Activated naive CD4-positive, alpha-beta T cell treated with anti-CD3 and anti-CD28 coated beads, Interleukin-2, amount 10 ng/mL, durations not matched to agents 7 days and 5 days (primary cell): ENCODE measurements at places on chromosomes 16 and 17.

GRCh38 chr17:29645515-29646051 is 22.9 kb upstream of the CORO6 start:
- H3K27me3 ChIP-seq = no peaks in the 10 kb centered on the region
- H3K27ac ChIP-seq = no peak overlapping the region
- H3K4me1 ChIP-seq = peaks cover 6% of the 10 kb centered on the region
- H3K4me3 ChIP-seq = no peak overlapping the region

DNA sequence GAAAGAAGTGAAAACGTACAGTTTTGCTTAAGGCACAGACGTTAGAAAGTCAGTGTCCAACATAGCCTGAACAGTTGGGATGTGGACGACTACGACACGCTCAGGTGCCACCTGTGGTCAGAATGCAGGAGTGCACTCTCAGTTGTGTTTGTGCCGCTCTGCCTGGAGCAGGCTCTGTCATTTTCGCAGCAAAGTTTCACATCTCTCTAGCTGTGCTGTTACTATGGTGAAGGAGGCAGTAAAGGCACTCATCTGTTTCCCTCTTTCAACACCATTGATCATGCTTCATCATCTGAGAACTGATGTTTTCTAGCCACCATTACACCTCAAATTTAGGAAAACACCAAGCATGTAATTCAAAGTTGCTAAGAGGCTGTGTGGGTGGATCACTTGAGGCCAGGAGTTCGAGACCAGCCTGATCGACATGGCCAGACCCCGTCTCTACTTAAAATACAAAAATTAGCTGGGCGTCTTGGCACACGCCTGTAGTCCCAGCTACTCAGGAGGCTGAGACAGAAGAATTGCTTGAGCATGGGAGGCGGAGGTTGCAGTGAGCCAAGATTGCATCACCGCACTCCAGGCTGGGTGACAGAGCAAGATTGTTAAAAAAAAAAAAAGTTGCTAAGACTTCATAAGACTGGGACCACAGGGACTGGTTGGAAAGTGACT is 44.9 kb upstream of the DNAJA2 start:
- no peaks in the 10 kb centered on the region for H3K36me3 ChIP-seq
- DNase-seq = peak; percentile 56
- peaks cover 21% of the 10 kb centered on the region for H3K4me1 ChIP-seq
- no peak overlapping the region for H3K27ac ChIP-seq

DNA sequence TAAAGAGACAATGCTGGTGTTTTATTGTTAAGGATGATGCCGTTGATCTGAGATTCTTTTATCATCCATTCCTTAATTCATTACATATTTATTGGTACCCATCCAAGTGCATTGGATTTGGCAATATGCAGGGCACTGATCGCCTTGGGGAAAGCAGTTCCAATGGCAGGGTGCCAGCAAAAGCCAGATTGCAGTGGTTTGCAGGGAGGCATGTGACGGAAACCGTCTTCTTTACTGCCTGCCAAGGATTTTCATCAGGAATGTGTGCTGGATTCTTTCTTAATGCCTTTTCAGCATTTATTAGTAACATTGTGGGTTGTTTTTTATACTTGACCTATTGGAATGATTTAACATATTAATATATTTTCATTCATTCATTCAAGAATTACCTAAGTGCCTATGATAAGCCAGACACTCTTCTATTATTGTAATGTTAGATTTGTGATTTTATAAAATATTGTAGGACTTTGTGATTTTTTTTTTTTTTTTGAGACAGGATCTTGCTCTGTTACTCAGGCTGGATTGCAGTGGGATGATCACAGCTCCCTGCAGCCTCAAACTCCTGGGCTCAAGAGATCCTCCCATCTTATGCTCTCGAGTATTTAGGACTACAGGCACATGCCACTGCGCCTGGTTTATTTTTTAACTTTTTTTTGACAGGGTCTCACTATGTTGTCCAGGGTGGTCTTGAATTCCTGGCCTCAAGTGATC is 93.4 kb upstream of the TNRC6A start:
- H3K4me3 ChIP-seq = no peak overlapping the region
- peaks cover 6% of the 10 kb centered on the region for H3K27me3 ChIP-seq
- DNase-seq = no peak
- no peaks in the 10 kb centered on the region for H3K4me1 ChIP-seq
- H3K36me3 ChIP-seq = no peaks in the 10 kb centered on the region
- no peak overlapping the region for H3K27ac ChIP-seq

DNA sequence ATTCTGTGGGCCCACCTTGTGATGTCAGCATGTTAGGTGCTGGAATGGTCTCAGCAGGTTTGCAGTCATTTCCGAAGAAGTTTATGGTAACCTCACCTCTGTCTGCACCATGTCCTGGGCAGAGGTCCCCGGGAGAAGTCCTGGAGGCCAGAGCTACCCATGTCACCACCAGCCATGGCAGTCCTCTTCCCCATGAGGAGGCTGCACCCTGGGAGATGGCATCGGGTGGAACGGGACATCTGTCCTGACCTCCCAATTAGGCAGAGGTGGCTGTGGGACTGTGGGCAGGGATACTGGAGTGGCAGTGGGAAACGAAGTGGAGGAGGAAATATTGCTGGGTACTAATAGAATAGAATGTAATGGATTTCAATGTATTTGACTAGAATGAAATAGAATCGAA is 511.8 kb upstream of the WSB1 start:
- H3K27me3 ChIP-seq = no peaks in the 10 kb centered on the region
- H3K36me3 ChIP-seq = no peaks in the 10 kb centered on the region
- no peaks in the 10 kb centered on the region for H3K4me1 ChIP-seq
- no peak overlapping the region for H3K27ac ChIP-seq
- no peak for DNase-seq

DNA sequence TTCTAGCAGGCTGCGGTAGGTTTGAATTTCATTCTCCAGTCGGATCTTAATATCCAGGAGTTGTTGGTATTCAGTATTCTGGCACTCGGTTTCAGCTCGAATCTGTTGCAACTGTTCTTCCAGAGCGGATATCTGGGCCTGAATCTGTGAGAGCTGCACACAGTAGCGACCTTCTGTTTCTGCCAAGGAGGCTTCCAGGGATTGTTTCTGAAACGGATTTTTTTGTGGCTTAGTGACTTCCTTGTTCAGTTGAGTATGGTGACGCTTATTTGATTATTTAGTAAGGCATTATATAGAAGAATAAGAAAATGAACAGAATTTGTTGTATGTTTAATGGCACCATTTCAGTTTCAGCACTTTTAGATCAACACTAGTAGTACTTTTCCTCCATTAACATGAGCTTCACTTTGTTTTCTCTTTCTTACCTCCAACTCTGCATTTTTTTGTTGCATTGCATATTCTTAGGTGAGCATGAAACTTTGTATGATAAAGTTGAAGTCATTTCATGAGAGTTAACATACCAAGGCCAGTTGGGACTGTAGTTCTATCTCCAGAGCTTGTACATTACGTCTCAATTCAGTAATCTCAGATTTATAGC is 2.8 kb downstream of the KRT10 start:
- peaks cover 33% of the 10 kb centered on the region for H3K4me1 ChIP-seq
- H3K27me3 ChIP-seq = peaks cover 9% of the 10 kb centered on the region
- peaks cover 28% of the 10 kb centered on the region for H3K36me3 ChIP-seq
- H3K27ac ChIP-seq = peak overlapping the region; percentile 78

GRCh38 chr16:88491560-88492310 is 38.7 kb downstream of the ZFPM1 start:
- H3K4me3 ChIP-seq = no peak overlapping the region
- H3K27me3 ChIP-seq = no peaks in the 10 kb centered on the region
- H3K27ac ChIP-seq = no peak overlapping the region
- DNase-seq = no peak
- peaks cover 2% of the 10 kb centered on the region for H3K36me3 ChIP-seq

GRCh38 chr16:87201052-87201451 is 116.1 kb downstream of the C16orf95 start:
- no peak overlapping the region for H3K27ac ChIP-seq
- no peaks in the 10 kb centered on the region for H3K36me3 ChIP-seq
- no peak overlapping the region for H3K4me3 ChIP-seq
- no peaks in the 10 kb centered on the region for H3K4me1 ChIP-seq
- H3K27me3 ChIP-seq = peaks cover 19% of the 10 kb centered on the region

DNA sequence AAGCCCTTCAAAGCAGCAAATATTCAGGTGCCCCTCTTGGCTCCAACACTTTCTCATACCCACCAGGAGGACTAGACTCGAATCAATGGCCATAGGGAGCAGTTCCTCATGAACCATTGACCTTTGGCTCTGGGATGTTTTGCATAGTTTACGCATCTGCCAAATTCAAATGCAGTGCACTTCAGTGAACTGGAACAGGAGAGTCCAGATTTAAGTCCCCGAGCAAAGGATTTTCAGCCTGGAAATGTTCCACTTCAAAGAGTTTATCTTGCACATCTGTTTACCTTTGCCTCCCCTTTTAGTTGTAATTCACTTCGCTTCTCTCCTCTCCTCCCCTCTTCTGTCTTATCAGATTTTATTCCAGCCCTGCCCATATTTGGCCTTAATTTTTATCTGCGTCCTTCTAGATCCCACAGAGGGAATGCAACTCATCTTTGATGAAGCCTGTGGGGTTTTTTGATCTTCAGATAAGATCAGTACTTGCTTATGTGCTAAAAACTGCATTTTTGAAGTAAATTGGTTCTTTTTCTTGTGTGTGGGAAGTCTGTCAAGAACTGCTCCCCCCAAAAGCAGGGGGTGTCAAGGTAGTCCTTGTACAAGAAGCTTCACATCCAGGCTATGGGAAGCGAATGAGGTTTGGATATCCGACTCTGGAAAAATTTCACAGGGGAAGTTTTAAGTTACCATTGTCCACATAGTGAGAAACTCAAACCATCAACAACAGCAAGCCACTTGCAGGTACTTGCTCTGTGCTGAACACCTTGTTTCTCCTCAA is 281.6 kb downstream of the RBFOX1 start:
- H3K4me3 ChIP-seq = no peak overlapping the region
- H3K27me3 ChIP-seq = no peaks in the 10 kb centered on the region
- no peak for DNase-seq
- no peaks in the 10 kb centered on the region for H3K4me1 ChIP-seq

DNA sequence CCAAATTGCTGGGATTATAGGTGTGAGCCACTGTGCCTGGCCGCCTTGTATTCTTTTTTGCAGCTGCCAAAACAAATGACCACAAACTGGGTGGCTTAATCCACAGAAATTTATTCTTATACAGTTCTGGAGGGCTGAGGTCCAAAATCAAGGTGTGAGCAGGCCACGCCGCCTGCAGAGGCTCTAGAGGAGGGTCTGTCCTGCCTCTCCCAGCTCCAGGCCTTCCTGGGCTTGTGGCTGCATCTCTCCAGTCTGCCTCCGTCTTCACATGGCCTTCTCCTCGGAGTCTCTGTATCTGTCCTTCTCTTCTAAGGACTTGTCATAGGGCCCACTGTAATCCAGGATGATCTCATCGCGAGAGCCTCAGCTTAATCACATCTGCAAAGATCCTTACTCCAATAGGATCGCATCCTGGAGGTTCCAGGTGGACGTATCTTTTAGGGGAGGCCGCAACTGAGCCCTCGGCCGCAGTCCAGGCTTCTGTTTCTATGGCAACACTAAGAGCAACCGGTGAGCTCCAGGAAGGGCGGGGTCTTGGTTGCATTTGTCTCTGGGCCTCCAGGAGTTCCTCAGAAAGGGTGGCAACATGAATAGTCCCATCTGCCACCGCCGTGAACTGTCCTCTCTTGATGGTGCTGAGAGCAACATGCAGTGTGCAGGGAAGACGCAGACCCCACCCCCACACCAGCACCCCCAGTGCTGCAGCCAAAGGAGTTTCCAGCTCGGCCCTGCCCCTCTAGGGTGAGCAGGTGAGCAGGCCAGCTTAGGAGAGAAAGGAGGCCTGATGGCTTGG is 29.5 kb upstream of the CREBBP start:
- H3K4me3 ChIP-seq = no peak overlapping the region
- no peak for DNase-seq
- H3K36me3 ChIP-seq = no peaks in the 10 kb centered on the region
- peaks cover 2% of the 10 kb centered on the region for H3K4me1 ChIP-seq

GRCh38 chr17:76672270-76672851 is 28.8 kb upstream of the ST6GALNAC1 start:
- DNase-seq = no peak
- peak overlapping the region; percentile 92 for H3K4me3 ChIP-seq
- H3K36me3 ChIP-seq = peaks cover 4% of the 10 kb centered on the region
- peak overlapping the region; percentile 95 for H3K27ac ChIP-seq
- peaks cover 40% of the 10 kb centered on the region for H3K4me1 ChIP-seq

- no peak for DNase-seq
- H3K27ac ChIP-seq = no peak overlapping the region
- H3K36me3 ChIP-seq = no peaks in the 10 kb centered on the region
- H3K27me3 ChIP-seq = peaks cover under 1% of the 10 kb centered on the region
- H3K4me3 ChIP-seq = no peak overlapping the region
- H3K4me1 ChIP-seq = peaks cover 41% of the 10 kb centered on the region
Measured at GRCh38 chr17:28471531-28472342, 1.7 kb upstream of the SLC13A2 start.

- no peaks in the 10 kb centered on the region for H3K36me3 ChIP-seq
- DNase-seq = peak; percentile 86
- no peak overlapping the region for H3K4me3 ChIP-seq
- H3K4me1 ChIP-seq = peaks cover 32% of the 10 kb centered on the region
Measured at GRCh38 chr16:57810197-57811031, 8.1 kb upstream of the KIFC3 start.

GRCh38 chr17:42502926-42503325 is 33.1 kb upstream of the NAGLU start:
- no peaks in the 10 kb centered on the region for H3K4me1 ChIP-seq
- no peaks in the 10 kb centered on the region for H3K27me3 ChIP-seq
- H3K4me3 ChIP-seq = no peak overlapping the region
- no peaks in the 10 kb centered on the region for H3K36me3 ChIP-seq
- DNase-seq = no peak

GRCh38 chr17:17515934-17516930 is 20.0 kb upstream of the RASD1 start:
- H3K4me3 ChIP-seq = no peak overlapping the region
- no peaks in the 10 kb centered on the region for H3K36me3 ChIP-seq
- no peak overlapping the region for H3K27ac ChIP-seq
- H3K27me3 ChIP-seq = no peaks in the 10 kb centered on the region

DNA sequence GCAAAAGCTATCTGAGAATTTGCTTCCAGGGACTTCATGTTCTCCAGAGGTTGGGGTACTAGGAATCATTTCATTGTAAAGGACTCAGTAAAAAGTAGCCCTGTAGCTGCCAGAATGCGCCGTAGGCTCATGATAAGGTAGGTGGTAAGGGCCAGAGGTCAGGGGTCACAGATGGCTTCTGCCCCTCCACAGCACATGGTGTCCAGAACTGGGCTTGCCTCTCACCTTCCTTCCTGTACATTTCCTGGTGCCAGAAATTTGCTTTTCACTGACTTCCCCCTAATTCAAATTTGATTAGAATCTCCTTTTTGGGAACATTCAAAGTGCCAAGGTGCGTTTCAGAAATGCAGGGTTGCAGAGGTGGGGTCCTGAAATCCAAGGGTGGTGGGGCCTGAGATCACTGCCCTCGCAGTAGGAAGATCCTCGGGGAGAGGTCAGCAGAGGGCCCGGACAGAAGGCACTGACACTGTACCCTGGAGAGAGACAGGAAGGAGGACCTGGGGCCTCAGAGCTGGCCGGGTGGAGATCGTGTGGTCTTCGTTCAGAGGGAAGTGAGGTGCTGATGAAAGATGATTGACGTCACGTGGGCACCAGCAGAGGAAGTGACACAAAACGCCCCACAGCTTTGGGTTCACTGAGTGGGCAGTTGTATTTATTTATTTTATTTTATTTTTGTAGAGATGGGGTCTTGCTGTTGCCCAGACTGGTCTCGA is 25.5 kb upstream of the METRNL start:
- H3K4me3 ChIP-seq = no peak overlapping the region
- peaks cover 39% of the 10 kb centered on the region for H3K4me1 ChIP-seq
- H3K27me3 ChIP-seq = peaks cover 5% of the 10 kb centered on the region
- peak overlapping the region; percentile 78 for H3K27ac ChIP-seq
- peak; percentile 47 for DNase-seq
